ENCODE measurements at places on chromosomes 7 and 10.

- no peak for DNase-seq
These were observed 19.9 kb upstream of the ZMIZ1 start for GRCh38 chr10:79048639-79049550.

GRCh38 chr10:114499630-114500190 lies 95.4 kb upstream of the AFAP1L2 start:
- DNase-seq: no peak

- no peak for DNase-seq
These were observed 716.7 kb downstream of the CCSER2 start for GRCh38 chr10:85045046-85045445.

DNA sequence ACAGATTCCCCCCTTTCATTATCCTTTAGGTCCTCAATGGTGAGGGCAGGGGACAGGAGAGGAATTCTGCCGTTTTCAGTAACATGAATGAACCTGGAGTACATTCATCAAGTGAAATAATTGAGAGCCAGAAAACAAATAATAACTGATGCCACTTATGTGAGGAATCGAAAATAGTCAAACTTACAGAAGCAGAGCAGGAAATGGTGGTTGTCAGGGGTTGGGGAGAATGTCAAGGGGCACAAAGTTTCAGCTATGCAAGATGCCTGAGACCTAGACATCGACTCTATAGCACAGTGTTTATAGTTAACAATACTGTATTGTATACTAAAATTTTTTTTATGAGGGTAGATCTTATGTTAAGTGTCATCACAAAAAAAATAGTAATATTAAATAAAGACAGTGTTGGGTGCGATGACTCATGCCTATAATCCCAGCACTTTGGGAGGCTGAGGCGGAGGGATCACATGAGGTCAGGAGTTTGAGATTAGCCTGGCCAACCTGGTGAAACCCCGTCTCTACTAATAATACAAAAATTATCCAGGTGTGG lies 1219.8 kb downstream of the GATA3 start:
- DNase-seq: no peak

DNA sequence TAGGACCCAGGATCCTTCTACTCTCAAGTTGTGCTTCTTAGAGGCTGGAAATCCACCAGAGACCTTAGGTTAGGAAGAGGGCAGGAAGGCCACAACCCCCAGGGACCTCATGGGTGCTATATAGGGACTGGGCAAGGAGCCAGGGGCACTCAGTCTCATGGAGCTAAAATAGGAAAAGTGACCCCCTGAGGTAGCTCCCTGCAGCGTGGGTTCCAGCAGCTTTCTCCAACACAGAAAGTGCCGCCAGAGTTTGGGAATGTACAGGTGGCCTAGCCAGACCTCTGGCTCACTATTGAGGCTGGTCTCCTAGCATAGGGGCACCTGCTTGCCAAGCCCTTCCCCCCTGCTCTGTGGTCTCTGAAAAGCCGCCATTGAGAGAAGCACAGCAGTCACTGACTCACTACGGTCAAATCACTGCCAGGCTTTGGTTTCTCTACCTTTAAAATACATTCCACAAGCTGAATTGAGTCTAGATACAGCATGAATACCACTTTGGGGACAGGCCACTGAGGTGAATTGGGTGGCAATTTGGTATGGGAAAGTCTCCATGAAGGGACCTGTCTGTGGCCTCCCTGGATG lies 333.2 kb upstream of the PODXL start:
- no peak for DNase-seq

DNA sequence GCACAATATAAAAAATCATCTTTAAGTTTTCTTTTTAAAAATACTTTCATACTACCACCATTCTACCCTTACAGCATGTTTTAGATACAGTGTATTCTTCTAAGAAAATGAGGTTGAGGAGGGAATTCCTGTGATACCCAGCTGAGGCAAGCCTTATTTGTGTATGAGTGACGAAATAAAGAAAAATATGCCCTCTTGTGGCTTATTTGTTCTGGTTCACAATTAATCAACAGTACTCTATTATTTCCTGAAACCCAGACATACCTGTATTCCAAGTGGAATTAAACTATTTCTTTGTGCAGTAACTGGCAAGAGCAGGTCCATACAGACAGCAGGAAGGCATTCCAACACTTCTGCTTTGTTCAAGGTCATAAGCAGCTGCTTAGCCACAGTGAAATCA lies 4.5 kb upstream of the SEMA3D start:
- DNase-seq: peak; percentile 43

- peak; percentile 21 for DNase-seq
These were observed 36.8 kb downstream of the LRRC72 start for GRCh38 chr7:16563281-16564022.

DNA sequence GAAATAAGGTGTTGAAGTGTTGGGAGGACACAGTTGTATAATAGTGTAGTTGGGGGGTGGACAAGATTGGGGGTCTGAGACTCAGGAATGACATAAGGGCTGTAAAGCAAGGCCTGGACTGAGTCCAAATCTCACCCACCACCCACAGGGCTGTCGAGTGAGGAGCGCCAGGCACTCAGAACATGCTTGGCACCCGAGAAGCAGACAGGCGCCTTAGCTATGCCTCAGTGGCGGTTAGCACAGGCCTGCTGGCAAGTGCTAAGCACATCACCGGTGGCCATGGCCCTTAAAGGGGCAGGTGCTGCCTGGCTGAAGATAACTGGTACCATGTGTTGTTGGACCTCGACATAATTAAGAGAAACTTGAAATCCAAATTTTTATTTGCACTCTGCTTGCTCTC lies 90.7 kb downstream of the COL13A1 start:
- no peak for DNase-seq

GRCh38 chr10:74900297-74900696 lies 73.9 kb downstream of the KAT6B start:
- DNase-seq: no peak

DNA sequence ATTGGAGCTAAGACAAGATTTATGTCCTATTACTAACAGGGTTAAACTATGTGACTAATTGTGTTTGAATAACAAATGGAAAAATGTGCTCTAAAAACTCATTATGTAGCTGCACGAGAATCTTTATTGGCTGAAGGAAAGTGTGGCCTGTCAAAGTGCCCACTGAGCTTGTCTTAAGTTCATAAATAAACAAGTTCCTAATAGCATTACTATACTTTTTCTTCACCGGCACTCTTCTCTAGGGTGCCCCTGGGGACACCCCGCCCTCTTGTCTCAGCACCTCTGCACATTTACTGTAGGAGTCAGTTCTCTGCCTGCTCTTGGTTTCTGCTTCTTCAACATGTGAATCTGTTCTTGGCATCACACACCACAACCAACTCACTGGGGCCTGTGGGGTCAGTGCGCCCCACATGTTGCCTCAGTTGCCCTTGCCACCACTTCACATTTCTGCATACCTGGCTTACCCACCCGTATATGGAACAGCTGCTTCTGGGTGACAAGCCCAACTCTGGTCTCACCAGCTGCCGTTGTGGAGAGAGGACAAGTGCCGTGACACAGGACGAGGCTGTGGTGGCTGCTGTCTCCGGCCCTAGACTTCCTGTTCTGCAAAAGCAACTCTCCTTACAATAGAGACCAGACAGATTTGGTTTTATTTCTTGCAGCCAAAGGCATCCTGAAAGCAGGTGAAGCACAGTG lies 96.3 kb upstream of the DDC start:
- DNase-seq: no peak

GRCh38 chr7:20083781-20084180 lies 133.4 kb downstream of the MACC1 start:
- peak; percentile 85 for DNase-seq
